GM10248 (cell line): ENCODE measurements at places on chromosomes 12 and 14.

DNA sequence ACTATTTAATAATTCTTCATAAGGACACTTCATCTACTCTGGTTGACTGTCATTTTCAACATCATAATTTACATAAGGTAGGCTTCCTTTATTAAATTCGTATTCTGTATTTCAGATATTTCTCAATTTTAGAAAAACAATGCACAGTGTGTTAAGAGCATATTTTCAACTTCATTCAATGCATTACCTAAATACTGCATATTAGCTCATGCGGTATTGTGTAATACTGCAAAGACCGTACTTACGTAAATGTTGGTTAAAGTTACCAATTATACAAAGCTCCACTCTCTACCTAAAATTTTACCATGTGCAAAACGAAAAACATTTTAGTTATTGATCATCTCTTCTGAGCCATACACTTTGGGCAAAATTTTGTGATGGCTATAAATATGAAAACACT lies 62.8 kb downstream of the EXOC5 start:
- DNase-seq, result no peak

- no peak for DNase-seq
Observed at GRCh38 chr12:5096241-5096924, 52.7 kb downstream of the KCNA5 start.

- no peak for DNase-seq
Observed at GRCh38 chr12:4934407-4935035, 24.8 kb downstream of the KCNA1 start.

- no peak for DNase-seq
Observed at GRCh38 chr14:93832081-93832480, 43.8 kb upstream of the PRIMA1 start.

GRCh38 chr12:100827901-100828520 lies 33.4 kb downstream of the ANO4 start:
- DNase-seq, result peak; percentile 10

- DNase-seq, result no peak
Observed at GRCh38 chr12:77992760-77993159, 162.1 kb downstream of the NAV3 start.

- no peak for DNase-seq
Observed at GRCh38 chr14:35401422-35402265, 2.9 kb downstream of the NFKBIA start.

- DNase-seq, result no peak
Observed at GRCh38 chr12:32437095-32437515, 37.7 kb downstream of the FGD4 start.

DNA sequence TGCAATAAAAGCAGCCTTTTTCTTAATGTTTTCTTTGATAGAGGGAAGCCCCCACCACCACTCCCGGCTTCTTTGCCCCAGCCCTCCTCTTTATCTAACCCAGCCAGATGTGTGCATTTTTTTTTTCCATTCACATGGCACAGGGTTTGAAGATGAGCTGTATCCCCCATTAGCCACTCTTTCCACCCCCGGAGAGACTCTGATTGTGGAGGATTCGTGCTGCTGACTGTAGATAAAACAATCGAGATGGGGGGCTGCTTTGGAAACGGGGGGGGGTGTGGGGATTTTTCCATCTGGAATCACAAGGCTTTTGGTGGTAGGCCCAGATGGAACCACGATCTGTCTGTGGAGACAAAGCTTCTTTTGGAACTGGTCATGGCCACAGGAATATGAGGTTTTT lies 46.2 kb upstream of the VASH1 start:
- no peak for DNase-seq

DNA sequence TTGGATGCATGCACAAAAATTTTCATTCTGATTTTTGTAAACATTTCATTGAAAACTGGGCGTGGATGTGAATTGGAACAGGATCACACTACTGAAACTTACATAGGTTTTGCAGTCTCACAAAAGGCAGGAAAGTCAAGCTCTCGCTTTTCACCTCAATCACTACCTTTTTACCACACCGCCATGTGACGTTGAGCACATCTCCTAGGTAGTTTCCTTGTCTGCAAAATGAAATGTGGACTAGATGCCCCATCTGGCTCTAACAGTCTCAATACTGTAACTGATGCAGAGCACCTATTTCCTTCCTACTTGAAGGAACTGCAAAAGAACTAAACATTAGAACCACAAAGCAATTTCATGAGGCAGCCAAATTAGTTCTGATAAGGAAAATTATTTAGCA lies 4.4 kb upstream of the YY1 start:
- no peak for DNase-seq

DNA sequence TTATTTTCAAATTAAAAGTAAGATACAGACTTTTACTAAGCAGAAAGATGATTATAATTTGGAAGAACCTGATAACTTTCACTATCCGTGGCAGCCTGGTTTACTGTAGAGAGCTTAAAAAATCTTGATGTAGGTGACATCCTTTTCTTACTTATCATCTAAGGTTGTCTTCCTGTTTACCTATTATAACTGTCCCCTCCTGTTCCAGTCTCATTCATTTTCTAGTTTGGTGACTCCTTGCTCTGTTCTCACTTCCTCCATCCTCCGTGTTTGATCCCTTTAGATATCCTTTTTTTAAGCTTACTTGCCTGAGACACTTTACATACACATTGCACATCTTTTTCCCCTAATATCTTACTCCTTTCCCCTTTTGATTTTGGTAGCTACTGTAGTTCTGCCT lies 27.5 kb downstream of the CCDC91 start:
- DNase-seq, result no peak

- no peak for DNase-seq
Observed at GRCh38 chr12:1848146-1848545, 27.8 kb downstream of the LRTM2 start.

DNA sequence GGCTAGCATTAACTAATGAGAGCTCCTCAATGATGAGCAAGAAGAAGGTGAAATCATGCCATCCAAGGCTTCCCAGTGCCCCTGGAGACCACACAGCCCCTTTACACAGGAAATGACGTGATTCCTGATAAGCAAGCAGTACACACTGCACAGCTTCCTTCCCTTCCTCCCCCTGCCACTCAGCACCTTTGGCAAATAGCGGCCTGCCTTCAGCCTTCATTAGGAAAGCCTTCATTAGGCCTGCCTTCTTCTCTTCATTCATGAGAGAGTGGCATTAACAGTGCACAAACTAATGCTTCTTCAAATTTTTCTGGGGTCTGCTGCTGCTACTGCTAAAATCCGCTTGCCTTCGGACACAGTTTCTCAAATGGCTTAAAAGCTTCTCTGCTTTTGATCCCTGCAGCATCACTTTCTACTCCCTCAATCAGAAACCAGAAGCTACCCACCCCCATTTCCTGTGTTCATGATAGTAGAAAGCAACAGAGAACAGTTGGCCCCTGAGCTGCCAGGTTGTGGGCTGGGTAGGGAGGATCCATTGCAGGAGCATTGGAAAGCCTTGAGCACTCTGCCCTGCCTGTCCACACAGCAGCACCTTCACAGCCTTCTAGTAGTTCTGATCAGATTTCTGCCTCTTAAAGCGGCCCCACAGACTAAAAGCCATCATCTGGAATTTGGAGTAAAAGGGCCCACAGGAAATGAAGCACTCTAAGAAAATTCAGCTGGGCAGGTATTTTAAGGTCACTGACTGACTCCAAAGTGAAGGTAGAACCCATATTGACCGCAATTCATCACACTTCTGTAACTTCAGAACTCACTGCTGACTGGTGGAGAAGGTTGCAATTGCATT lies 103.8 kb upstream of the ETV6 start:
- DNase-seq, result peak; percentile 68

DNA sequence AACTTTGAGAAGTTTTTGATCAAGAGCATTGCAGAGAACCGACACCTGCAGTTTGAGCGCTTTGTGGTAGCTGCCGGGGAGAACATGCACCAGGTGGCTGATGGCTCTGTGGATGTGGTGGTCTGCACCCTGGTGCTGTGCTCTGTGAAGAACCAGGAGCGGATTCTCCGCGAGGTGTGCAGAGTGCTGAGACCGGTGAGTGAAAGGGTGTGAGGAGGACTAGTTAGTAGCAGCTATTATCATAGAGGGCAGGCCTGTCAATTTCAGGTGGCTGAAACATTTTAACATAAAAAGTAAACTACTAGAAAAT lies 27.0 kb upstream of the HIGD1C start:
- no peak for DNase-seq

GRCh38 chr12:42261708-42262107 lies 23.7 kb upstream of the YAF2 start:
- no peak for DNase-seq

DNA sequence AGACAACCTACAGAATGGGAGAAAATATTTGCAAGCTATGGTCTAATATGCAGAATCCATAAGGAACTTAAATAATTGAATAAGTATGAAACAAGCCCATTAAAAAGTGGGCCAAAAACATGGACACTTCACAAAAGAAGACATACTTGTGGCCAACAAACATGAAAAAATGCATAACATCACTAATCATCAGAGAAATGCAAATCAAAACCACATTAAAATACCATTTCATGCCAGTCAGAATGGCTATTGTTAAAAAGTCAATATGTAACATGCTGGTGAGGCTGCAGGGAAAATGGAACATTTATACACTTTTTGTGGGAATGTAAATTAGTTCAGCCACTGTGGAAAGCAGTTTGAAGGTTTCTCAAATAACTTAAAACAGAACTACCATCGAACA lies 945.4 kb upstream of the FLRT2 start:
- no peak for DNase-seq

DNA sequence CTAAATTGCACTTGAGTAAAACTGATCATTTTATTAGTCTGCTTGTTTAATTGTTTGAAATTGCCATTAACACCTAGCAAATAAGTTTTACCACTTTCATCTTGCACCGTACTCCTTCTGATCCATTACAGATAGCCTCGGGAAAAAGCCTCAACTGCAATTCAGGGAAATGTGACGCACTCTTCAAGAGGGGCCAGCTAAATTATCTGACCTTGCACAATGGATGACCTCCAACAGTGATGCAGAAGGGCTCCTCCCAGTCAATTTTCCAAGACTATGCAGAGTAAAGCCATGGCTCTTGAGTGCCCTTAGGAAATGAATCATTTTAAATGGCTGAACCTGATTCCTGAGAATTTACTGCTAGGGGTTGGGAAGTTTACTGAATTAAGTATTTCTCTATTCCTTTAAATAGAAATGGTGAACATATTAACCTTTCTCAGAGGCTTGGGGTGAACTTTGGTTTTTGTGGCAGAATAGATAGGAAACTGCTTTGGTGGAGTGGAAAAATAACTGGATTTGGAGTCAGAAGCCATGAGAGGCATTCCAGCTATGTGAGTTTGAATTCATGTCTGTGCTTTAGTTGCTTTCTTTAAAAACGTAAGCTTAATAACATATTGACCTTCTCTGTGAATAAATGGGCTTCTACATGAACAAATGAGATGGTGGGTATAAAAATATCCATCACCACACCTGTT lies 64.8 kb upstream of the OVCH1 start:
- no peak for DNase-seq

GRCh38 chr12:122206976-122207375 lies 3.5 kb downstream of the B3GNT4 start:
- DNase-seq, result no peak

GRCh38 chr12:51942056-51942455 lies 9.4 kb upstream of the ACVR1B start:
- DNase-seq, result no peak

- no peak for DNase-seq
Observed at GRCh38 chr12:117188961-117189724, 1.1 kb downstream of the FBXO21 start.

DNA sequence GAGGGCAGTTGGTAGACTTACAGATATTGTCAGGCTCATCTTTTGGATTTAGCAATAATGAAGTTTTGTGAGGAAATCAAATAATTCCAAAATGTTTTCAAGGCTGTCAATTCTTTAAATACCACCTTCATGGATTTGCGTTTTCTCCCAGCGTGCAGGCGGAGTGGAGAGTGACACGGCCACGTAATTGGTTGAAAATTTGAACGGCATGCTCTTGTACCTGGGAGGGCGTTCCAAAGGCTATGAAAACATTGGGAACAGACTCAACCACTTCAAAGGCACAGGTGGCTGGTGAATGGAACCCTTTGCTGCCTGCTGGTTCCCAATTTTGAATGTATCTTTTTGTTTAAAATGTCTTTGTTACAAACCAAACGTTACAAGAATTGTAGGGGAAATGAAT lies 12.4 kb downstream of the SMIM41 start:
- no peak for DNase-seq

DNA sequence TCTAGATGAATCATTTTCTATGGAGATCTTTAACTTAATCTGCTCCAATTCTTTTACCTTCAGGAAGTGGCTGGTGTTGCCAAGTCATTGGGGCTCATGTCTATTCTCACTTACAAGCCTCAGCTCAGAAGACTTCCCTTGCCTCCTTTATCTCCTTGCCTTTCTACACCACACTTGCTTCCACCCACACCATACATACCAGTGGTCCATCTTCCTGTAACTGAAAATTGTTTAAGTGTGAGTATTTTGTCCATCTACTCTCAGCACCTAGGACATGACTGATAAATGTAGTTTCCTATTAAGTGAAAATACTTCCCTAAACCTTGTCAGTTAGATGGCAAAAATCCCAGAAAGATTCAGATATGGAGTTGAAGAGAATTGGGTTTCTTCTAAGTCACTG lies 199.7 kb upstream of the CPNE8 start:
- DNase-seq, result no peak

DNA sequence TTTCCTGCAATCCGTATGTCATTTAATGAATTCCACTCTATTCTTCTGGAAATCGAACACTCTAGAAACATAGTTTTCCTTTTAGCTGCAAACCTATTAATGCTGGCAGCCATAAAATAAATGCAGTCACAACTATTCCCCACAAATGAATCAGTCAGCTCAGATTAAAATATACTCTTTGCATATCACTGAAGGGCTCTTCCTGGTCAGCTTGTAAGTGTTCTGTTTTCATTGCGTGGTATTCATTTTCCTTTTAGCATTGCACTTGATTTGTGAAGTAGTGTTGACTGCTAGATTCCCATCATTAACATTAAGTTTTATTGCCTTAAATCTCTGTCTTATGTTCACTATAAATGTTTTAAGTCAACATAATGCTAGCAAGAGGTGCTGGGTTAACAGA lies 685.9 kb downstream of the DIO2 start:
- no peak for DNase-seq

GRCh38 chr14:52738409-52738808 lies 8.4 kb downstream of the STYX start:
- no peak for DNase-seq

- no peak for DNase-seq
Observed at GRCh38 chr12:66665435-66665985, 13.4 kb downstream of the GRIP1 start.

GRCh38 chr12:56803750-56804149 lies 40.6 kb downstream of the HSD17B6 start:
- no peak for DNase-seq

GRCh38 chr14:102941419-102942011 lies 19.1 kb downstream of the AMN start:
- DNase-seq, result no peak

DNA sequence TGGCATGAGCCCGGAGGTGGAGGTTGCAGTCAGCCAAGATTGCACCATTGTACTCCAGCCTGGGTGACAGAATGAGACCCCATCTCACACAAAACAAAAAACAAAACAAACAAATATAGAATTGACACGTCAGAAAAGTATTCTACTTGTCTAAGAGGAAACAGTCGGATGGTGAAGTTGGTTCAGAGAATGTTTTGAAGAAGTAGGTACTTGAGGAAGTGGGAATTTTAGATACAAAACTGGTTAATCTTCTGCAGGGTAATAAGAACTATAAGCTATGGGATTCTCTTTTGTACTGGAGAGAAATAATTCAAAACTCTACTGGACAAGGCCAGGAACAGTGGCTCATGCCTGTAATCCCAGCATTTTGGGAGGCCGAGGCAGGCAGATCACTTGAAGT lies 14.6 kb upstream of the TCTN1 start:
- no peak for DNase-seq

GRCh38 chr14:61033054-61033453 lies 52.0 kb downstream of the SLC38A6 start:
- no peak for DNase-seq

GRCh38 chr14:95361373-95362137 lies 41.8 kb upstream of the CLMN start:
- DNase-seq, result peak; percentile 74
